Activated naive CD4-positive, alpha-beta T cell treated with anti-CD3 and anti-CD28 coated beads for 36 hours (primary cell): ENCODE measurements at places on chromosomes 5 and 9.

GRCh38 chr5:146447734-146448380, 724 bp downstream of the TCERG1 start:
- peak; percentile 65 for DNase-seq

DNA sequence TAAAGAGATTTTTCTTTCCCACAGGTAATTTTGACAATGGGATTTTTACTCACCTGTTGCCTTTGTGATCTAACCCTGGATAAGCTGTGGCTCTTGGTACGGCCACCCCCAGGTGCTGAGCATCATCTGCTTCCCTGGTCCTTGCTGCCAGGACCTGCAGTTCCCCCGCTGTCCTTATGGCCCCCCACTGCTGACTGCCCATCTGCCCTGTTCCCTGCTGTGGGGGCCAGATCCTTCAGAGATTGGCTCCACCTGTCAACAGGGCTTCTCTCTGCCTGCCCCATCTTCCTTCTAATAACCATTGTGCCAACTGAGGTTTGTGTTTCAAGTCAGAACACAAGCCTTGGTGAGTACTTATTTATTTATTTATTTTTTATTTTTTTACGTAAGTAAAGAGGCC, 183.3 kb downstream of the MAPKAP1 start:
- DNase-seq, result no peak

DNA sequence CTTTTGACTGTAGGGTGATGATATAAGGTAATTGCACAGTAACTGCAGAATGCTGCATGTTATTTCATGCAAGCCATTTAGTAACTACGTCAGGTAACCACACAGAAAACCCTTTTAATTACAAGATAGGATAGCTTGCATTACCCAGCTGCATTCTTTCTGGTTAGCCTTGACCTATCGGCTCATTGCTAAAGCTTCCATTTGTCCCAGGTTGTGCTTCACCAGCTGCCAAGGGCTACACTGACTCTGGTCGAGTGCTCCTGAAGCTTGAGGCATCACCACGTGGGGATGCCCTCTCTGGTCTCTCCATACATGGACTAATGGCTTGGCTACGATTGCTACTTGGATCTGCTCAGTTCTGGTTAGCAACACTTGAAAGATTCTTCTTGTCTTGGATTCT, 81.1 kb upstream of the SLC12A2 start:
- no peak for DNase-seq

DNA sequence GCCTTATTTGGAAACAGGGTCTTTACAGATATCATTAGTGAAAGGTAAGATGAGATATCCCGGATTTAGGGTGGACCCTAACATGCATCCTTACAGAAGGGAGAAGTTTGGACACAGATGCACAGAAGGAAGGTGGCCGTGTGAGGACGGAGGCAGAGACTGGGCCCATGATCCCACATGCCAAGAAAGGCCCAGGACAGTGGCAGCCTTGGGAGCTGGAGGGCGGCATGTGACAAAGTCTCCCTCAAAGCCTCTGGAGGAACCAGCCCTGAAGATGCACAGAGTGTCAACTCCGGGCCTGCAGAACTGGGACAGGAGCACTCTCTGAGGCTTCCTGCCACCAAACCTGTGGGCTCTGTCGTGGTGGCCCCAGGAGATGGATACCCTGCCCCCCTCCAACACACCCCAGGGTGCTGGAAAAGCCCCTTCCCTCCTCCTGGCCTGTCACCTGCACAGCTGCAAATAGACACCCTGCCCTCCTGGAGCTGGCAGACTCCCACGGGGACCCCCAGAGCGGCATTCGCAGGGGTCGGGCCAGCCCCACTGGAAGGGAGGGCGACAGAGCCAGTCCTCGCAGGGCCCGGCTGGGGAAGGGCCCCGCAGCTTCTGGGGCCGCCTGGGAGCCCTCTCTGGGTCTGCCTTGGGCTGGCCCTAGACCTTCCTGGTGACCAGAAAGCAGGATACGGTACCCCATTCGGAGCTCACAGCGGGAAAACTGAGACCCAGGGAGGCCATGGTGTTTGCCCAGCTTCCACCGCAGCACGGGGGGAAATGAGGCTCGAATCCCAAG, 7.9 kb downstream of the NACC2 start:
- no peak for DNase-seq

DNA sequence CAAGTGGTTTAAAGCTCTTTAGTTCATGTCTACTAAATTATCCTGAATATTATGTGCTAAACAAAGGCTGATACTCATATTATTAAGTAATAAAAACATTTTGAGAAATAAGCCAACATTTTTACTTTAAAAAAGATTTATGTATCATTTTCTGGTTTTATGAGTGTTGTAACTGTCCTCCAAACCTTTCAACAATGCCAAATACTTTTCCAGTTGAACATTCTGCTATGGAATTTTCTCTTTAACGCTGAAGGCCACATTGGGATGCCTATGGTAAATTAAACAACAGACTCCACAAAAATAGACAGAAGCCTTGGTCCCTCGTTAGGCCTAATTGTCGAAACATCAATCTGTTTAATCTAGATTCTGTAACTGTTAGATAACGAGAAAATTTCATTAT, 131.3 kb downstream of the GLIS3 start:
- no peak for DNase-seq

DNA sequence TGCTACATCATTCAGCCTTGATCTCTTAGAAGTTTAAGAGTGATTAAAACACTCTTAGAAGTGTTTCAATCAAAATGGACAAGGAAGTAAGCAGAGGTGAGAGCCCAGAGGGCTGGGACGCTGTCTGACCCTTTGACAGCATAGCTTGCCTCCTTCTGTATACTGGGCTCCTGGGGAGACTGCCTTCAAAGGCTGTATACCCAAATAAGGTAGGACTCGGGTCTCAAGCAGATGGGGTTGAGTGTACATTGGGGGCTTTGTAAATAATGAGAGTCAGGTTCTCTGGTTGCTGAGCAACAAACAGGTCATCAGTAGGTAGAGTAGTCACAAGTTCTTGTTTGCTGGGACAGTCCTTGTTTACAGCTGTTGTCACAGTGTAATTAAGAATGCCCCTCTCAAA, 97.1 kb downstream of the PJA2 start:
- no peak for DNase-seq

GRCh38 chr9:13165236-13165945, 114.1 kb downstream of the MPDZ start:
- DNase-seq, result no peak

DNA sequence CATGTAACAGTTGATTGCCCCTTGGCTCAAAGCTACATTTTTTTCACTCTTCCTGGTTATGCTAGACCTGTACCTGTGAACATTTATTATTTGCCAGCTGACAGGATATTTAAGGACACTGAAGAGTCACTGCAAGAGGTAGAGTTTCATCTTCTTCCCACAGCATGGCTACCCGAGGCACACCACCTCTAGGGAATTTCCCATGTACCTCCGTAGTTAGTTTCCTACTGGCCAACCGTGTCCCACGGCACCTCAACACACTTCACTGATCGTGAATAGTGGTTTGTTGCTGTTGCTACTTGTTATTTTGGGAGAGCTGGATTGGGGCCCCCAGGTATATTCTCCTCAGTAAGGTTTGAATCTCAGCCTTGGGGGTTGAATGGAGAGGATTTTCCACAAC, 648.6 kb downstream of the SEMA5A start:
- no peak for DNase-seq

DNA sequence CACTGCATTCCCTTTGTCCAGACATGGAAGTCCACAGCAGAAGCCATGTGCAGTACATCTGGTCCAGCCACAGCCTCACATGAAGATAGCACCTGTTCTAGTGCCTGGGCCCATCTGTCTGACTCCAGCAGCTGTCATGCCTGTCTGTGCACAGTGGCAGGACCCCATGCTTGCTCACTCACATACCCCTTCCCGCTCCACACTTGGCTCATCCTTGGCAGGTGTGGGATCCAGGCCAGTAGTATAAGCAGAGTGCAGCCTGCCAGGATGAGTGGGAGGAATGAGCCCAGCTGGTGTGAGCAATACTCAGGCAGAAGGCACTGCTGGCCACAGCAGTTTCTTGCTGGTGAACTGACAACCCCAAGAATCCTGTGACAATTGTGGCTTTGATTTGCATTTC, 168.0 kb downstream of the PRDM9 start:
- no peak for DNase-seq

DNA sequence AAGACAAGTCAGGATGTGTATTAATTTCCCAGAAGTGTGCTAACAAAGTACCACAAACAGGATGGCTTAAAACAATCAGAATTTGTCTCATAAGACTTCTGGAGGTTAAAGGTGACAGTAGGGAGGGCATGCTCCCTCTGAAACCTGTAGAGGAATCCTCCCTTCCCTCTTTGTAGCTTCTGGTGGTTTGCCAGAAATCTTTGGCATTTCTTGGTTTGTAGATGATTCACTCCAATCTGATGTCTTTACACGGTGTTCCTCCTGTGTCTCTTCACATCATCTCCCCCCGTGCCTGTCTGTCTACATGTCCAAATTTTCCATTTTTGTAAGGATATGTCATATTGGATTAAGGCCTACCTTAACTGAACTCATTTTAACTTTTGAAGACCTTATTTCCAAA, 471.5 kb downstream of the ZNF608 start:
- DNase-seq, result no peak

DNA sequence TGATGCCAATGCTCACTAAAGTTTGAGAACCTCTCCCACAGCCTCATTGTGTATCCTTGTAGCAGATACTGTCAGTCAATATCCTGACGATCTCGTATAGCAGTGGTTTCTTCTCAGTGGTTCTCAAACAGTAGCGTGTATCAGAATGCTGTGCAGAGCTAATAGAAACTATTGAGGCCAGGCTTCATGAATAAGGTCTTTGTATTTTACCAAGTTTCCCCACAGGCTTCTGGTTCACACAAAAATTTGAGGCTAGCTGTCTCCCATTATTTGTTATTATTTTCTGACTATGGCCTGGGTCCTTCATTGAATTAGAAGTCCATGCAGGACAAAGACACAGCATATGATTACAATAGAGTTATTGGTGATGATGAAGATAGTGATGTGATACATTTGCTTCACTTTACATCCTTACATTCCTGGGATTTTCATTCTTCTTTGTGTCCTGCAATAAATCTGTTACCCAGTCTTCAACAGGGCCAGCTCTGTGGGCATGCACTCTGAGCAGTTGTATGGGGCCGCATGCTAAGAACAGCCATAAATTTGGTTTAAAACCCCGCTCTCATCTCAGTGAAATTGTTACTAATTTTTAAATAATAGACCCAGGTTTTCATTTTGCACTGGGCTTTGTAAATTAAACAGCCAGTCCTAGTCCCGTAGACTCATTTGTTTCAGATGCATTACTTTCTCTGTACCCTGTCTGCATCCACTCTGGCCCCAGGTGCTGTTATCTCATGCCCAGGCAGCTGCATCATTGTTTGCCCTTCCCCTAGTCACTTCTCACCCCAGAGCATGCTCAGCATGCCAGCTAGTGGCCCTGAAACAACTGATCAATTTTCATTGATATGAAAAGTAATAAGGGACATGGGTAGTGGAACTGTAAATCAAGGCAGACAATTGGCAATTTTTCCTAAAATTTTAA, 199.9 kb upstream of the PIK3R1 start:
- no peak for DNase-seq

DNA sequence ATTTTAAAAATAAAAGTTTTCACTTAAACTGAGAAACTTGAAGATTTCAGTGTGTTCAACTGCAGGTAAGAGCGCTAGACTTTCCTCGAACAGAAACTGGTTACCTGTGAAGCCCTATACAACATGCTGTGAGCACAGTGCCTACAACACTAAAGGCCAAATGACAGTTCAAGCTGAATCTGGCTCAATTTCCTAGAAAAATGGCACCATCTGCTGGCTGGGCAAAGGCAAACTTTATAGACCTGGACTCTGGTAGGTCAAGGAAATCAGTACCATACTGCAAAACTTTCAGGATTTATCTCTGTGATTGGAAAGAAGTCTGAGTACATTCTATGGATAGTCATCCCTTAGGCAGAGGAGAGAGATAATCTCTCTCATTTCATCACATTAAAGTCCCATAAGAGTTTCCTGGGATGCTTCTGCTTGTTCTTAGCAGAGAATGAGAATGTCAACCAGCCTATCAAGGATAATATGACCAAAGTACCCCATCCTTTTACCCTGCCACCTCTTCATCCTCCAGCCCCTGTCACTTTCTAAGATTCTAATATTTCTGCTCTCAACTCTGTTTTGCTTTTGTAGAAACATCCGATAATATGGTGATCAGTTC, 31.8 kb upstream of the FOXB2 start:
- DNase-seq, result peak; percentile 29

- DNase-seq, result no peak
Measured at GRCh38 chr9:89869793-89870580, 265.2 kb downstream of the GADD45G start.

DNA sequence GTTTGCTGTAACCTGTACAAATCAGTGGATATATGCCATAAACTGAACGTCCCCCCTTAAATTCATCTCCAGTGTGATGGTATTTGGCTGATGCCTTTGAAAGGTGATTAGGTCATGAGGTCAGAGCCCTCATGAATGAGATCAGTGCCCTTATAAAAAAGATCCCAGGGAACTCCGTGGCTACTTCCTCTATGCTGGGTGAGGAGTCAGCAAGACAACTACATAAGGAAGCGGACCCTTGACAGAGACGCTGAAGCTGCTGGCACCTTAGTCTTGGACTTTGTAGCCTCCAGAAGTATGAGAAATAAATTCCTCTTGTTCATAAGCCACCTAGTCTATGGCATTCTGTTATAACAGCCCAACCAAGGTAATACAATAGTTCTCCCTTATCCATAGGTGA, 215.1 kb upstream of the ZNF608 start:
- no peak for DNase-seq

- no peak for DNase-seq
Measured at GRCh38 chr9:8155706-8156105, 356.1 kb upstream of the DMAC1 start.

DNA sequence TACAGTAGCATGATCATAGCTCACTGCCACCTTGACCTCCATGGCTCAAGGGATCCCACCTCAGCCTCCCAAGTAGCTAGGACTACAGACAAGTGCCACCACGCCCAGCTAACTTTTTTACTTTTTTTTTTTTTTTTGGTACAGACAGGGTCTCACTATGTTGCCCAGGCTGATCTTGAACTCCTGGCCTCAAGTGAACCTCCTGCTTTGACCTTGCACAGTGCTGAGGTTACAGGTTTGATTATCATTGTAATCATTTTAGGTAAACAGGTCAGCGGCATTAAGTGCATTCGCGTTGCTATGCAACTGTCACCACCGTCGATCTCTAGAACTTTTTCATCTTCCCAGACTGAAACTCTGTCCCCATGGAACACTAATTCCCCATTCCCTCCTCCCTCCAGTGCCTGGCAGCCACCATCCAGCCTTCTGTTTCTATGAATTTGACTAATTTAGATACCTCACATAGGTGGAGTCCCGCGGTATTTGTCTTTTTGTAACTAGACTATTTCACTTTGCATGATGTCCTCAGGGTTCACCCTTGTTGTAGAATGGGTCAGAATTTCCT, 5.8 kb upstream of the CARD19 start:
- peak; percentile 33 for DNase-seq

GRCh38 chr5:155150012-155150411, 136.5 kb downstream of the KIF4B start:
- DNase-seq, result peak; percentile 7

GRCh38 chr5:31630931-31631330, 8.0 kb upstream of the PDZD2 start:
- no peak for DNase-seq
